ENCODE measurements at places on chromosomes 5 and 9.

DNA sequence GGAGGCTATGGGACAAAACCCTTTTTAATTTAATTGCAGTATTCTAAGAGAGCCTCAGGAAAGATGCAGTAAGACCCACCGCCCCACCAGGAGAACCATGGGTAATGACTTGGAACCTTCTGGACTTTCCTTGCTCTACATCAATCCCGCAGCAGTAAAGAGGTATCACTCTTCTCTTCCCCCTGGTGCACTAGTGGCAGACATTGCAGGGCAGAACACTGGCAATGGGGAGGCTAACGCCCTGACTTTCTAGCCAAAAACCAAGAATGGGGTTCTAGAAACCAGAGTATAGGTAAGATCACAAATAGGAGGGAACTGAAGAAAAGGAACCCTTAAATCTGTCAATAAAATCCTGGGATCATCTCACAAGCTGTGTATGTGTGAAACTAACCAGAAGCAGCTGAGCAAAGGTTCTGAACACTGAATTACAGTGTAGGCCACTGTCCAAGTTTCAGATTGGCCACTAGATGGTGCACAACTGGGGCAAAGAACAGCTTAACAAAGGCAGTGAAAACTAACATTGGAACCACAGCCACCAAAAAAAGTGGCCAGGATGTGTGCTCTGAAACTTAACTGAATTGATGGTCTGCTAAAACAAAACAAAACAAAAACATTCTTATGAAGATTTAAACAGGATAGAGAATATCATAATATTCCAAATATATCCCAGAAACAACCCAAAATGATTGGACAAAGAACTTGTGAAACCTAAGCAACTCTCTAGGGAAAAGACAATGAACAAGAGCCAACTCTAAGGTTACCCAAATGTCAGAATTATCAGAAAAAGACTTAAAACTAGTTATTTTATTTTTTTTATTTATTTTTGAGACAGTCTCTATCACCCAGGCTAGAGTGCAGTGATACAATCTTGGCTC lies 6.6 kb upstream of the FAM151B start:
- DNase-seq, result no peak

DNA sequence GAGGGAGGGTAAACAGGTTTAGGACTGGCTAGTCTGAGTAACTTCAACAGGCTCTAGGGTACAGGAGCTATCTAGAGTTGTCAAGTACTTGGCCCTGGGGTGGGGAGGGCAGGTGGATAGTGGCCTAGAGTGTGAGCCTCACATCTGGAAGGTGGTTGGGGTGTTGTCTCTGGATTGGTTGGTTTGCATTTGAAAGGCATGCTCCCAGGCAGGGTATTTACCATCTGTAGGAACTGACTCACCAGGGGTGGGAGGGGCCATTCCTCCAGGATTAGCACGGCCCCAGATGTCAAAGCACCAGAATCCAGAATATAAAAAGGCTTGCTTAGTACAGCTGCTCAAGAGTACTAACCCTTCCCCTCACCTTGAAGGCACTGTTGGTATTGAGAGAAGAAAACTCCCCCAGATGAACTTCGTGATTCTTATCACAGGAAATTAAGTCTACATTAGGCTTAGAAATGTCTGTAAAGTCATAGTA lies 193.3 kb downstream of the NTRK2 start:
- DNase-seq, result no peak

DNA sequence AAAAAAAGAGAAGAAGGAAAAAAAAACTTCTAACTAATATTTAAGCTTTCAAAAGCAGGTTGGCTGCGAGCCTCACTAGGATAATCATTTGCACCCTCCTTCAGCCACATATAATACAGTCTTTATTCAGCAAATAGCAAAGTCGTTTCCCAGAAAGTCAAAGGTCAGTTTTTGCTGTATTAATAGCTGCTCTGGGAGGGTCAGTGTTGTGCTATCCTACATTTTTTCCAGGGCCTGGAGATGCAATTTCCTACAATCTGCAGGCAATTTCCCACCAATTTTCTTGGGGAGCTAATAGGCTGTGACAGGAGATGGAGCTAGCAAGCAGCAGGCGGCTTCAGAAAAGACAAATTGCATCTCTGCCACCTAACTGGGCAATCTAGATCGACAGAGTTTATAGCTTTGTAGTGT lies 136.8 kb downstream of the TLE1 start:
- DNase-seq, result no peak

DNA sequence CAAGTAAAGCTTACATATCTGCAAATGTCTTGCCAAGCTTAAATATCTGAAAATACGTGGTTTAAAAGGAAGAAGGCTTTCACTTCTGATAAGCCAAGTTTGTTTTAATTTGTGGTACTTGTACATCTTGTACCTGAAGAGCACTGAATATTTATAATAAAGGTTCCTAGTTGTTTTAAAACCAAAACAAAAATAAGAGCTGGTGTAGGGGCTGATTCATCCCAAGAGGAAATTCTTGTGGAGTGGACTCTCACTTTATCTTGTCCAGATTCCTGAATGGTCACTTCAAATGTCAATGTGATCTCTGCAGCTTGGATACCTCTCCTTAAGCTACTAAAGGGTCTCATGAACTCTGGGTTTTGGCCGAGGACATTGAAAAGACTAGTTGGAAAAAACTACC lies 29.5 kb downstream of the MAMDC2 start:
- no peak for DNase-seq

DNA sequence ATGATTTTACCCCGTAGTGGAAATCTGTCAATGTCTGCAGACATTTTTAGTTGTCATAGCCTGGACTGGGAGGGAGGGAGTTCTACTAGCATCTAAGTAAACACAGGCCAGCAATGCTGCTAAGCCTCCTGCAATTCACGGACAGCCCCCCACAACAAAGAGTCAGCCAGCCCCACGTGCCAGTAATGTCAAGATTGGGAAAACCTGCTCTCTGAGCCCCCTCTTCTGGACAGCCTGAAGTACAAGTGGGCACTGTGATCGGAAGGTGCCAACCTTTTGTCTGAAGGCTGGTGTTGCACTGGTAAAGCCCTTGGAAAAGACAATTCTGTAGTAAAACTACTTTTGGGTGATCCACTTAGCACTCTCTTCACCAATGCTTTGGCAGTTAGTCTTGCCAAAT lies 154.5 kb downstream of the TARS1 start:
- no peak for DNase-seq

DNA sequence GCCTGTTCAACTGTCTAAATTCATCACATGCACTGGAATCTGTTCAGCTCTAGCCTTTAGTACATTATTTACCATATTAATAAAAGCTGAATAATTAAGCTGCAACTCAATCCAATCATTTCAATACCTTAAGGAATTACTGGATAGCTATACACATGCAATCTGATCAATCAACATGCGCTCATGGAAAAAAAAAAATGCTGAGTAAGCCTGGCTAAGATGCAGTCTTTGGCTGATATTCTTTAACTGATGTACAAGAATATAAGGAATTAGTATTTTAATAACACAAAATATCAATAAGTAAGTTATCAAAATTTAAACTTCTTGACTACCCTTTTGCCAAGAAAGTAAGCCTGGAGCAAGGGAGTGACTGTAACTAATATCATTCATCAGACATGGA lies 15.9 kb downstream of the EFNA5 start:
- no peak for DNase-seq

DNA sequence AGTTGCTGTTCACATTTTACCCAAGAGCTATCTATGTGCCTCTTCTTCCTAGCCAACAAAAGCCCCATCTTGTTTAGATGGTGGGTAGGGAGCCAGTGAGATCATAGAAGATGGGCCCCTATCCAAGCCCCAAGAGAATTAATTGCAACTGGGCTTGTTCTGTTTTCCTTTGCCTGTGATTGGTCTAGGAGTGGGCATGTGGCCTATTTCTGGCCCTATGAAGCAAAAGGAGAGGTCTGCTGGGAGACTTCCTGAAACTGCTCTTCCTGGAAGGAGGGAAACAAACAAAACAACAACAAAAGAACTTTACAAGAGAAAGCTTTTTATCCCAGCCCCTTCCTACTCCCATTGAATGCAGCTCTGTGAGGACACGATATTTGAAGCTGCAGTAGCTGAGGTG lies 32.5 kb upstream of the ALDOB start:
- no peak for DNase-seq

GRCh38 chr9:137087409-137087925 lies 682 bp downstream of the MAN1B1 start:
- no peak for DNase-seq

GRCh38 chr5:69374911-69375446 lies 5.4 kb downstream of the RAD17 start:
- no peak for DNase-seq

GRCh38 chr5:32760091-32760509 lies 49.0 kb downstream of the NPR3 start:
- DNase-seq, result no peak
